Naive thymus-derived CD4-positive, alpha-beta T cell (primary cell): ENCODE measurements at places on chromosomes 3 and 15. TPM values are rescaled to one million over a fixed set of nuclear protein-coding genes. Genes with fewer than 3 reads are reported as not detected.

Gene TNNC1
- 8.4 TPM for total RNA-seq

DNA sequence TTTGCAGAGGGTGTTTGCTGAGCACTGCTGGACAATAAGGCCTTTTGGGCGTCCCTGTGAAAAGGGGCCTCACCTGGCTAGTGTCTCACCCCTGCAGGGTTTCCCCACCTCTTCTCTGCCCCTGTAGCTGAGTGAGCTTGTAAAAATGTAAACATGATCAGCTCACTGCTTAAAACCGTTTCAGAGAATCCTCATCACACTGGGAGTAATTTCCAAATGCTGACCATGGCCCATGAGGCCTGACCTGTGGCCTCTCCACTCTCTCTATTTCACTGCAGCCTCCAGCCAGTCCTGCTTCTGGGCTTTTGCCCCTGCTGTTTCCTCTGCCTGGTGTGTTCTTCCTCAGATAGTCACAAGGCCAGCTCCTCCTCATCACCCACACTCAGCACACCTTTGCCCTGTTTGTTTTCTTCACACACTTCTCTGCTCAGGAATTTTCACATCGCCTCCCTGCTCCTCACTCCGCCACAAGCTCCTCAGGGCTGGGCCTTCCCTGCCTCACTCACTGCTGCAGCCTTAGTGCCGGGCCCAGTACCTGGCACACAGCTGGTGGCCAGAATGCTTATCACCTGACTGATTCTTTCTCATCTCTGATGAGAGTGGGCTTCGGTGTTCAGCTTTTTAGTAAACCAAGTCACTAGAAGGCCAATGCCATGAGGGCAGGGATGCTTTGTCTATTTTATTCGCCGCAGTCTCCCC is 79.3 kb upstream of the SEC13 start:
- no peaks in the 10 kb centered on the region for H3K27me3 ChIP-seq
- H3K4me3 ChIP-seq = no peak overlapping the region
- peaks cover 19% of the 10 kb centered on the region for H3K4me1 ChIP-seq
- no peak for DNase-seq
- H3K36me3 ChIP-seq = no peaks in the 10 kb centered on the region

GRCh38 chr3:100245136-100245535 is 15.7 kb upstream of the TBC1D23 start:
- H3K27ac ChIP-seq = no peak overlapping the region
- no peaks in the 10 kb centered on the region for H3K27me3 ChIP-seq
- H3K36me3 ChIP-seq = no peaks in the 10 kb centered on the region
- H3K4me3 ChIP-seq = no peak overlapping the region
- H3K4me1 ChIP-seq = no peaks in the 10 kb centered on the region

DNA sequence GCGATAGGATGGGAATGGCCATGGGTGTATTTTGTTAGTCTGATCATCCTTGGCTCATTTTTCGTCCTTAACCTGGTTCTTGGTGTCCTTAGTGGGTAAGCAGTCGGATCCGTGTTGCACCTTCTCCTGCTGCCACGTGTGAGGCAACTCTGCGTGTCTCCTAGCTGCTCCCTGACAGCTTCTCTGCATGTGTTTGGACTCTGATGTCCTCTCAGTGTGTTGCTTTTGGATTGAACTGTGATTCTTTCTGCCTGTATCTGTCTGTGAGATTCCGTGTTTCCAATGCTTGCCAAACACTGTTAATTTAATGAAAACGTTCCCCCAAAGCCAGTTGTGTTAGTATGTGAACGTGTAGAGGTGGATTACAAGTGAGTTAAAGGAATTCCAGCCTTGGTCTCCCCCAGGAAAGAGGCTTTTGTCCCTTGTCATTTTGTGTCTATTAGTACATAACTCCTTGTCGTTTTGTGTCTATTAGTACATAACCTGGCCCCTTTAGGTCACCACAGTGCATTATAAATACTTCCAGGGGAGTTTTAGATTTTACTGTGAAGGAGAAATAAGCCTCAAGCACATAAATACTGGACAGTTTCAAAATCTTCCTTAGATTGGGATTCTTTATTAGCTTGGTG is 172.4 kb downstream of the CHDH start:
- H3K27me3 ChIP-seq = no peaks in the 10 kb centered on the region
- H3K27ac ChIP-seq = no peak overlapping the region
- H3K36me3 ChIP-seq = no peaks in the 10 kb centered on the region
- H3K4me1 ChIP-seq = no peaks in the 10 kb centered on the region
- no peak for DNase-seq

GRCh38 chr3:45972534-45973402 is 22.9 kb downstream of the FYCO1 start:
- H3K27ac ChIP-seq = no peak overlapping the region
- H3K36me3 ChIP-seq = peaks cover 19% of the 10 kb centered on the region
- H3K4me3 ChIP-seq = no peak overlapping the region
- no peaks in the 10 kb centered on the region for H3K27me3 ChIP-seq

DNA sequence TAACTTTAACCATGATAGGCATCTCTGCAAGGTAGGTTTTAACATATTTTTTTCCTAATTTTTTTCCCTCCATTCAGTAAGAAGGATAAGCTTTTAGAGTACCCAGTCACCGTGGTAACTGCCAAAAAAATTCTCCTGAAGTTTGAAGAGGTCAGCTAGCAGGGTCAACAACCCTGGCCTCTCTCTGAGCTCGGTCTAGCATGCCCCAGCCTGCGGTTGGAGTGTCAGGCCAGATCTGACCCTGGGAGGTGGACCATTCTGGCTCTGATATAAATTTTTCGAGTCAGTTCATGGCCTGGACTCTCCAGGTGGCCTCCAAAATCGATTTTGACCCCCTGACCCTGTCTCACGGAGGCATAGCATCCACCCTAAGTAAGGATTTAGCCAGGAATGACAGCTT is 29.7 kb downstream of the SOX2 start:
- no peaks in the 10 kb centered on the region for H3K36me3 ChIP-seq
- no peak overlapping the region for H3K27ac ChIP-seq
- H3K27me3 ChIP-seq = no peaks in the 10 kb centered on the region
- no peak for DNase-seq
- H3K4me1 ChIP-seq = no peaks in the 10 kb centered on the region

GRCh38 chr15:49898097-49898496 is 220.9 kb downstream of the ATP8B4 start:
- no peak overlapping the region for H3K4me3 ChIP-seq
- DNase-seq = no peak
- H3K4me1 ChIP-seq = no peaks in the 10 kb centered on the region
- H3K27me3 ChIP-seq = no peaks in the 10 kb centered on the region
- no peak overlapping the region for H3K27ac ChIP-seq
- H3K36me3 ChIP-seq = no peaks in the 10 kb centered on the region

GRCh38 chr3:107024551-107025026 is 352.6 kb upstream of the CCDC54 start:
- no peak for DNase-seq
- no peak overlapping the region for H3K27ac ChIP-seq
- no peaks in the 10 kb centered on the region for H3K4me1 ChIP-seq
- no peaks in the 10 kb centered on the region for H3K27me3 ChIP-seq
- H3K36me3 ChIP-seq = no peaks in the 10 kb centered on the region

Gene IL5RA
- not detected in 2 replicates for total RNA-seq

DNA sequence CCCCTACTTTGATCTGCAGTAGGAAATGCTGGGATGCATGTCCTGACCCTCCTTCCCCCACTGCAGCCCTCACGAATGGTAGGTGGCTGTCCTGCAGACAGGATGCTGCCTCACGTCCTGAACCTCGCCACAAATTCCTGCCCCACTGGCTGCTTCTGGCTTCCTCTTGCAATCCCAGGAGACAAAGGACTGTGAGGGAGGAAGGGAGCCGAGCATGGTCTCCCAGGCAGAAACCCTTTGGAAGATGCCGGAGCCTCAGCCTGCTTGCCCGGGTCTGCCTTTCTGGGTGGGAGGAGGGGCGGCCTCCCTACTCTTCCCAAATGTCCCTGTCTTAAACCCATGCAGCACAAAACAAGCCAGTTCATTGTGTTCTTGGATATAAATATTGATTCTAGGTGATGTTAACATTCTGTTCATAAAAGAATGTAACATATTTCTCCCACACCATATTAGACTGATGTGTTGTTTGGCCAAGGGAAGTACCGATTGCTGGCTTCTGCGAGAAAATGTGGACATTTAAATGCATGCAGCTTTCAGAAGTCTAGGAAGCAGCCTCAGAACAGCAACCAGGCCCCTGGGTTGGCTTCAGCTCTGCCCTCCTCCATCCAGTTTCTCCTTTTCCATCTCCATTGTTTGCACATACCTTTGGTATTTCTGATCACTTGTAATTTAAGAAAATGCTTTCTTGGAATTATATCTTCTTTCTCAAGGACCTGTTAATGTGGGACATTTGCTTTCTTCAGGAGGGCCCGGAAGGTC is 75.3 kb downstream of the HMG20A start:
- H3K36me3 ChIP-seq = no peaks in the 10 kb centered on the region
- H3K4me1 ChIP-seq = peaks cover 3% of the 10 kb centered on the region
- H3K27ac ChIP-seq = no peak overlapping the region
